ENCODE measurements at places on chromosomes 11 and 22.

GRCh38 chr11:2297623-2298030, 4.1 kb downstream of the C11orf21 start:
- no peak for DNase-seq

GRCh38 chr11:1047595-1048156, 11.2 kb upstream of the MUC6 start:
- no peak for DNase-seq

DNA sequence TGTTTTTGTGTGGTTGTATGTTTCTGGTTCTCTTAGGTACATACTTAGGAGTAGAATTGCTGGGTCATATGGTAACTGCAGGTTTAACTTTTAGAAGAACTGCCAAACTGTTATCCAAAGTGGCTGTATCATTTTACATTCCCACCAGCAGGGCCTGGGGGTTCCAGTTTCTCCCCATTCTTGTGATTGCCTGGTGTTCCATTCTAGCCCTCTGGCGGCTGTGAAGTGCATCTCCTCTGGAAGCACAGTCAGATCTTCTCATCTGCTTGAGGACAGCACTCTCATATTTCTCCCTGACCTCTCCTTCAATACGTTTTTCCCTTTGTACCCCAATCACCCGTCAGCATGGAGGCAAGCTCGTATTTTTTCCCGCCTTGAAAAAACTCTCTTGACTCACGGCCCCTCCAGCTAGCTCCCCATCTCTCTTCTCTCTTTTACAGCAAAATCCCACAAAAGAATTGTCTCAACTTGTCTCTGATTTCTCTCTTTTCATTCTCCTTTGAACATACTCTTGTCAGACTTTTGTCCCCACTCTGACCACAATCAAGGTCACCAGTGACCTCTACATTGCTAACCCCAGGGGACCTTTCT, 56.8 kb upstream of the THY1 start:
- no peak for DNase-seq

DNA sequence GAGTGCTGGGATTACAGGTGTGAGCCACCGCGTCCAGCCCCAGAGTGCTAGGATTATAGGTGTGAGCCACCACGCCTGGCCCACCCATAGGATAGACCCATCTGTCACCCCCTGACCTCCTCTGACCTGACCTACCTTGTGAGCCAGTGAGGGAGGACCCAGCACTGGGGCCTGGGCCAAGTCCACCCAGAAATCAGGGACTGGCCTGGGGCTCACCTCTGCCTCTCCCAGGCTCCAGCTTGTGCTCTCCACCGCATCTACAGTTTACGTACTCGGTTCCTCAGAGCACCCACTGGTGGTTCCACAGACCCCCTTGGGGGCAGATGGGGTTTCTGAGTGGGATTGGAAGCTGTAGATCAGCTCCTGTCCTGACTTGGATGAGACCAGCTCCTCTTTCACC, 6.4 kb downstream of the SLC29A2 start:
- DNase-seq = no peak

- no peak for DNase-seq
These were observed 106.3 kb downstream of the KCNQ1 start for GRCh38 chr11:2551131-2551530.

DNA sequence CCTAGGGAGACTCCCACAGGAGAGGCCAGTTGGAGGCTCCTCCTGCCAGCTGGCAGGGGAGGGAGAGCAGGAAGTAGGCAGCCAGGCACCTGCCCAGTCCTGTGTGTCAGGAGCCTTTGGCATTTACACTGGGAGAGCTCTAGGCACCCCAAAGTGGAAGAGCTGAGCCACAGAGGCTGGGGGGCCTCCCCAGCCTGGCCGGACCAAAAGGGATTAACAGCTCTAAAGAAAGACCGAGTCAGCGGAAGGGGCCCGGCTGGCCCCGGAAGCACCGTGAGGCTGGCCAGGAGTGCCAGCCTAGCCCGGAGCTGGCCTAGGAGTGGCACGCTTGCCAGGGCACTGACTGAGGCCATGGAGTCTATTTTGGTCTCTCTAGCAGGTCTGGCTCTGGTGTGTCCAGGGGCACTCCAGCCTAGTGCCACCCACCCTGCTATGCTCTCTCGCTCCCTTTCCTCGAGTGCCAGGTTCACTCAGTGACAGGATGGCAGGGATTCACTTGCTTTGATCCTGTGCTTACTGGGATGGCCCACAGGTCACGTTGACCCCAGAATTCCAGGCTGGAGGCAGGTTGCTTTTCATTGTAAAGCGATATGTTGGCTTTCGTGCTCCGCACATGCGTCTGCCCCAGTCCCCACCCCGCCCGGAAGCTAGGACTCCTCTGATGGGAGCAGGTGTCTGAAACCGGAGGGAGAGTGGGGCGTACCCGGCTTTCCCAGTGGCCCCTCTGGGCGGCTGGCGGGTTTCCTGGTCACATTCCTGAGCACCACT, 3.3 kb upstream of the KMT5B start:
- no peak for DNase-seq

GRCh38 chr11:61617515-61617914, 36.6 kb upstream of the SYT7 start:
- DNase-seq = no peak

- DNase-seq = no peak
These were observed 6.4 kb downstream of the PRPF19 start for GRCh38 chr11:60899977-60900376.

DNA sequence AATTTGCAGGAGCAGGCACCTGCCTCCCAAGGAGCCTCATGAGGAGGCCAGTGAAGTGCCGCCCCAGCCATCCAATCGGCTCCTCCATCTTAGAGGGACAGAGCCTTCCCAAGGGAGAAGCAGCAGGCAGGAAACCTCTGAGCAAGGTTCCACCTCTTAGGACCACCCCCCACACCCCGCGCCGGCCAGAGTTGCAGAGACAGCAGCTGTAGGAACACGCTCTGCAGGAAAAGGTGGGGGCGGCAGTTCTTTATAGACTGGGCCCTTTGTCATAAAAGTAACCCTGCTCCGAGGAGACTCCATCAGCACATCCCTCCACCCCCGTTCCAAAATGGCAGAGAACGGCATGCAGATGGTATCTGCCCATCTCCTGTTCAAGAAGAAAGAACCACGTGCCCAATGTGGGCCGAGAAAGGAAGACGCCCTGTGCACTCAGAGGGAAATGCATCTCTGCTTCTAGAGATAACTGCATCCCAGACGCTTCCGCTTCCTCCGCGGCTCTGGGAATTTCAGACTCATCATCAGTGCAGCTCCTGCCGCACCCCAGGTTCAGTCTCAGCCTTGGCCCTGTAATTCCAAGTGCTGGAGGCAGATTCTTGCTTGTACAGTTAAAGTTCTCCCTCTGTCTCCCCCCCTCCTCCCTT, 98.5 kb downstream of the SPATA19 start:
- no peak for DNase-seq

DNA sequence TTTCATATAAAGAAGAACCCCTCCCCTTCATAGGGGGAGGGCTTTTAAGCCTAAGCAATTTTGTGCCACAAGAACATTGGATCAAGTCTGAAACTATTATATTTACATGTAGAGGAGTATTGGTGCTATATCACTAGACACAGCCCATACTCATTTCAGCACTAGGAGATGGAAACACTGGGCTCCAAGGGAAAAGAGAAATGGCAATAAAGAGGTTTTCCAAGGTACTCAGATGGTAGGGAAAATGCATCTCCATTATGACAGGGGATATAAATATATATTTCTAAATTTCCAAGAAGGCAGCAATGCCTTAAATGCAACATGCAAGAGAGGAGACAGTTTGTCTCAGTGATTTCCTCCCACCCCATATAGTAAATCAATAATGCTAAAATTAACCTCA, 209.0 kb downstream of the RAB38 start:
- DNase-seq = no peak

DNA sequence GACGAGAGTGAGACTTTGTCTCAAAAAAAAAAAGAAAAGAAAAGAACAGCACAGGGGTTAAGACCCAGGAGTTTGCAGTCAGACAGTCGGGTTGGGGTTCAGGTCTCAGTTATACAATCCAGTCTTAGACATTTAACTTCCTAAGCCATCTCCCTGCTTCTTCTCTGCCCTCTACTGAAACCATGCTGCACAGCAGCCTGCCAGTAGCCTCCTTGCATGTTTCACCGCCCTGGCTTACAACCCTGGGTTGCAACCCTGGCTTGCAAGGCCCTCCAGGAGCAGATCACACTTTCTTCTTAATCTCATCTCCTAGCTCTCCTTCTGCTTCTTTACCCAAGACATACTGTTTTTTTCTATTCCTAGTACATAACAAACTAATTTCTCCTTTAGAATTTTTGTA, 5.9 kb upstream of the B3GAT3 start:
- no peak for DNase-seq

GRCh38 chr11:117970400-117971024, 15.7 kb upstream of the IL10RA start:
- DNase-seq = peak; percentile 33

DNA sequence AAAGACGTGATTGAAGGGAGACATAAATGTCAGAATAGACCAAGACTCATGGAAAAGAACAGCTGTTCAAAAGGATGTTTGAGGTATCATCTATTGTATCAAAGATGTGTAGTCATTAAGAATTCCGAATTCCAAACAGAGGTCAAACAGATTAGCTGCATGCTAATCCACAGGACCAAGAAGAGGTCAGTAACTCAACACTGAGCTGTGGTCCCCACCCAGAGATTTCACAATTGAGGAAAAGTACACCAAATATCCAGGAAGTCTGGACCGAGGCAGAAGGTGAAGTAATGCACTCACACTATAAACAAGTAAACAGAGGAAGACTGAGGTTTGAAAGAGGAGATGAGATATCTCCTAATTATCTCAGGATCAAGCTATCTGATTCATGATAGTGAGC, 29.6 kb upstream of the OR5P2 start:
- no peak for DNase-seq

GRCh38 chr11:73288873-73289707, 17.0 kb downstream of the P2RY6 start:
- peak; percentile 45 for DNase-seq

- no peak for DNase-seq
These were observed 114.4 kb downstream of the MPPED1 start for GRCh38 chr22:43526117-43526655.
